Kidney epithelial cell (primary cell): ENCODE measurements at places on chromosomes 4 and X. TPM values are rescaled to one million over a fixed set of nuclear protein-coding genes. Genes with fewer than 3 reads are reported as not detected.

ADAMTS3 gene
- 3.4 and 3.5 TPM in 2 replicates for total RNA-seq

DNA sequence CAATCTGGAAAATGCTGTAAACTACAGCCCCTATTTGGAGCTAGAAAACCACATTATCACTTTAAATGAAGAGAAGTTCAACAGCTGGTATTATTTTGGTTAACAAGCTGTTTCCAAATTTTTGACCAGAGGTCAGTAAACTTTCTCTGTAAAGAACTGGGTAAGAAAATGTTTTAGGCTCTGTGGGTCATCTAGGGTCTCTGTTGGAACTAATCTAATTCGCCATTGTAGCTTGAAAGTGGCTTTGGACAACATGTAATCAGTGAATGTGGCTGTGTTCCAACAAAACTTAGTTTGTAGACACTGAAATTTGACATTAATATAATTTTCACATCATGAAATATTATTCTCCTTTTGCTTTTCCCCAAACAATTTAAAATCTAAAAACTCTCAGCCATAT lies 25.8 kb upstream of the RNF150 start:
- no peak for DNase-seq

KCND1 gene
- total RNA-seq: 0.67 and 1.6 TPM in 2 replicates

DNA sequence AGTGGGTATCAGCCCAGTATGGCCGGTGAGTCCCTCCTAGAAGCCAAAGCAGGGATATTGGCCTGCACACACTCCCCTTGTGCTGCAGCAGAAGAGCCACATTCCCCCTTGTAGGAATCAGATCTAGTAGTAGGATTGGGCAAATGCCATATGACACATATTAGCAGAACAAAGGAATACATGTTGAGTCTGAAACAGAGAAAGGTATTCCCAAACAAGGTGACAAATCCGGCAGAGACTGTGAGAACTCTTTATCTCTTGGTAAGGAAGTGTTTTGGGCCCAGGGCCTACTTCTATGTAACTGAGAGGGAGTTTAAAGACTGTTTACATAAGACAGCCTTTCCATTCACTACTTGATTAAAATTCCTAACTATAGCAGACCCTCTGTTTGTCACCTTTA lies 1382.0 kb downstream of the FAM133A start:
- DNase-seq: no peak

SMR3B gene
- not detected in 2 replicates for total RNA-seq

- DNase-seq: no peak
These were observed 8.6 kb downstream of the APEX2 start for GRCh38 chrX:55008571-55009358.

GRCh38 chr4:61734409-61734808 lies 534.3 kb downstream of the ADGRL3 start:
- DNase-seq: no peak

LYAR gene
- total RNA-seq: 17.9 and 21.0 TPM in 2 replicates

- no peak for DNase-seq
These were observed 75.6 kb upstream of the GRXCR1 start for GRCh38 chr4:42816880-42817400.

GRCh38 chr4:187632260-187632995 lies 363.1 kb upstream of the ZFP42 start:
- no peak for DNase-seq
